ENCODE measurements at places on chromosomes 4 and X. TPM values are rescaled to one million over a fixed set of nuclear protein-coding genes. Genes with fewer than 3 reads are reported as not detected.

Gene SAT1
- total RNA-seq, result 422 TPM

Gene SUV39H1
- total RNA-seq, result 4.3 TPM

Gene HMX1
- not detected for total RNA-seq

Gene PPP1R2C
- not detected for total RNA-seq

Gene SFRP2
- total RNA-seq, result not detected

Measured in dermis blood vessel endothelial cell (primary cell).